ENCODE measurements at places on chromosomes 2 and 18. TPM values are rescaled to one million over a fixed set of nuclear protein-coding genes. Genes with fewer than 3 reads are reported as not detected.

EFR3B gene
- 0.88 TPM for total RNA-seq

IL36RN gene
- total RNA-seq: not detected

NEDD4L gene
- 20.3 TPM for total RNA-seq

KATNAL2 gene
- 5.0 TPM for total RNA-seq

MROH2A gene
- total RNA-seq: not detected

RPRM gene
- 0.36 TPM for total RNA-seq

METTL4 gene
- 10.5 TPM for total RNA-seq

CFAP221 gene
- total RNA-seq: 0.36 TPM

NYAP2 gene
- total RNA-seq: under 0.01 TPM

ANKRD36C gene
- 42.7 TPM for total RNA-seq

ANKRD30BL gene
- 0.29 TPM for total RNA-seq

All from osteoblast (primary cell).